ENCODE measurements at places on chromosomes 7 and 10.

GRCh38 chr7:11135573-11135972, 161.9 kb downstream of the PHF14 start:
- no peak for DNase-seq

DNA sequence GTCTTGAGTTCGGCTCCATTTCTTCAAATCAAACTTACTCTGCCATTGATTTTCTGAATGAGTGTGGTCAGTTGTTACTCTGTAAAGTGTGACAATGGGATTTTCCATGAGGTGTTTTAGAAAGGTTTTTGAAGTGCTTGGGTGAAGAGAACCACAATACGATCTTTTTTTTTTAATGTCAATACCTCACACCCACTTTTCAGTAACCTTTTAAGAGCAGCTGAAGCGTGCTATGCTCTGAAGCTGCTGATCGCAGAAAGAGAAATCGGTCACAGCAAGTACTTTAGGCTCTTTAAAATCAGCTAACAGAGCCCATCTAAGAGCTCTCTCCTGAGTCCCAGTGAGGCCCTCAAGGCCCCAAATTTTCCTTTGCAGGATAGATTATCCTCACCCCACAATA, 34.4 kb upstream of the YAE1 start:
- DNase-seq, result no peak

DNA sequence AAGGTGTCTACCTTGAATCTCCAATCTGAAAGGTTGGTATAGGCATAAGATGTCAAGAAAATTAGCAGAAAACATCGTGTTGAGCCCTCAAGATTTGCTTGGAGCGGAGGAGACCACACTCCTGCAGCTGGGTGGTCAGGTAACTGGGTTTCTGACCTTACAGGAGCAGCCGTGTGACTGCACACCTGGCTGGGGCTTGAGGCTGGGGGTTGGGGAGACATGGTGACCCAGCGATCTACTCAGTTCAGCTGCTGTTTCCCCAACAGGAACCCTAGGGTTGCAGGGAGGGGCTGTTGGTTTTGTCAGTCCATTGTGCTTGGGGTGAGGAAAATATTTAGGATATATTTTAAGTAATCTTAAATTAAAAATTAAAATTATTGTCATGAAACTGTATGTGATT, 147.0 kb upstream of the ZNF32 start:
- no peak for DNase-seq

- DNase-seq, result no peak
These were observed at the start of gene GIMAP5 for GRCh38 chr7:150737265-150738055. TSS of gene GIMAP5 (plus strand) at chr7:150737418. CDS start at chr7:150740885, 3,467 bp downstream.

GRCh38 chr7:52507546-52508255, 527.7 kb upstream of the POM121L12 start:
- DNase-seq, result no peak

DNA sequence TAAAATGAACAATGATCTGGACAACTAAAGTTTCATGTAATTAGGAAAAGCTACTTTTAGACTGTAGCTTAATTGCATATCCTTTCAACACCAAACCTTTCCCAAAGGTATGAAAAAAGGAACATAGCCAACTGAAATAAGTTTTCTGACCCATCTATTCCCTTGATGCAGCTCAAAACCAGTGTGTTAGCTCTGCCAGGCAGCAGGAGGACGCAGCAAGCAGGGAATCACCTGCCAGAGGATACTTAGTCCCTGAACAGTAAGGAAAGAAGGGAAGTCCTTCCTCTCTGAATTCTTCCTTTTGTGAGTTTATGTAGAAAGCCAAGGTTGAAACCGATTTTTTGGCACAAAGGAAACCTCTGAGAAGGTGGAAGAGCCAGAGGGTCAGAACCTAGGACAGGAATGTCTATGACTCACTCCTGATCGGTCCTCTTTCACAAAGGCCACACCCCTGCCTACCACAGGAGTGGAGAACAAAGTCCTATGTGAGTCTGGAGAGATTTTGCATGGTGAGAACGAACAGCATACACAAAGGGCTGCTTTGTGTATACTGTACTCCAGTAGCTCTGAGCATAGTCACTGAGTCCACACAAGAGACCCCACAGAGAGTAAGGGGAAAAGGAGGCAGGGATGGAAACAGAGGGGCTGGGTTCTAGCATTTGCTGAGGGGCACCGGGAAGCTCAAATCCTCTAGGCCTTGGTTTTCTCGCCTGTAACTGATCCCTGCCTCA, 68.8 kb upstream of the GSDME start:
- DNase-seq, result no peak

DNA sequence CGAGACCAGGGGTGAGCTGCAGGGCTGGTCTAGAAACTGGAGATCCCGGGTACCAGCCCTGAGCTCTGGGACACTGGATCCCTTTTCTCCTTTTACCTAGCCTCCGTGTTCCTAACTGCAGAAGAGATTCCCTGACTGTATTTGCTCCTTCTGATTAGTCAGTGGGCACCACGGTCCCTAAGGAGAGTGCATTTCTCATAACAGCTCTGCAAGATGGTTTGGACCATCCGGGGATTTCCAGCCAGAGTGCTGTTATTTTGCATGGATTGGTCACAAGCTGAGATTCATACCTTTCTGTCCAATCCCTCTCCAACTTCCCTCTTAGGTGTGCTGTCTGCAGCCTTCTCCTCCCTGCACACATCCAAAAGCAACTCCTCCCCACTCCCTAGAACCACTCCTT, 122.6 kb downstream of the MYL10 start:
- no peak for DNase-seq

GRCh38 chr10:69172241-69172982, 7.6 kb upstream of the SUPV3L1 start:
- DNase-seq, result peak; percentile 18

DNA sequence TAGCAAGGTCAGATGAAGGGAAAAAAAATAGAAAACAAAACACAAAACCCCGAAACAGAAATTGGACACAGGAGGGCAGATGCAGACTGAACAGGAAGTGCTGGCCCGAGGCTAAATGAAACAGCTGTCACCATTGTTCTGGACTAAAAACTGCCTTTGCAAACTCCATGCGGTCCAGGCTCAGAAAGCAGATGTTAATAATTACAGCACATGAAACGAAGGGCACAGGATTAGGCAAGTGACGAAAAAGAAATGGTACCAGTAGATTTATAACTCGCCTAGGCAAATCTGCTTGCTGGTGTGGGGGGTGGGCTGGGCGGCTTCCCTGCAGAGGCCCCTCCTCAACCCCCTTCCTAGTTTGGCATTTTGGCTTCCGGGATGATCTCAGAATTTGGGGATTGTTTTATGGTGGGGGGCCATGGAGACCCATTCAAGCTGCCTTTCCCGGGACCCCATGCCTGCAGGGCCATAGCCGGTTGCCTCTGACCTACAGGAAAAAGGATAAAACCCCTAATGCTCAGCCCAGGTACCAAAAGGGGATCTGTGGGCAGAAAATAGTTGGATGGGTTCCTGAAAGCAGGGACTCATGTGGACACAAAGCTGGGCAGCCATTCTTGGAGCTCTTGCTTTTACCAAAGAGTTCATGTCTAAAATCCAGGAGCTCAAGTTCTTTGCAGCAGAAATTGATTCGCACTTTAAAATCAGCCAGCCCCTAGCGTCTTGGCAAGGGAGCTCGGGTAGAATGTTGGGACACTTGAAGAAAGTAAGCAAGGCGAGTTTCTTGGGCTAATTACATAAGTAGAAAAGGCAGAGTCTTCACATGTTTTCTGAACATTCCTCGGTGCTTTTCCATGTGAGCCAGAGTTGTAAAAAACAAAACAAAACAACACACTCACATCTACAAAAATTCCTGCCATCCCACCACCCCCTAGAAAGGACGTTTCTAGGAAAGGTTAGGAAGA, 39.0 kb upstream of the EMX2 start:
- DNase-seq, result peak; percentile 62

GRCh38 chr10:47340608-47341170, 7.5 kb upstream of the RBP3 start:
- peak; percentile 20 for DNase-seq

DNA sequence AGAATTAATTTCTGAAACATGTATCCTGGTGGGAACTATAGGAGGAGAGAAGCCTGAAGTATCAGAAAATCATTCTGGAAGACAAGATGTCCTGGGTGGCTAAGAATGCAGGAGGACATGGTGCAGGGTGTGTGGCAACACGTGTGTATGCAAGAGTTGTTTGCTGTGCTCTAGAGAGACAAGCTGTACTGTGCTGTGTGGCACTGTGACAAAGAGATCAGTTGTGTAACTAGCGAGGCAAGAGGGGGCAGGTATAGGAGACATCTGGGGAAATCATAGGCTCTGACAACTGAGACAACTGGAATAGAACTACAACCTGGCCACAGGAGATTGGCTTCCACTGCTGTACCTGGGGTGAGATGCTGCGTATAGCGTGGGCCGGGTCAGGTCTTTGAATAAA, 9.3 kb downstream of the ITGA8 start:
- DNase-seq, result no peak

DNA sequence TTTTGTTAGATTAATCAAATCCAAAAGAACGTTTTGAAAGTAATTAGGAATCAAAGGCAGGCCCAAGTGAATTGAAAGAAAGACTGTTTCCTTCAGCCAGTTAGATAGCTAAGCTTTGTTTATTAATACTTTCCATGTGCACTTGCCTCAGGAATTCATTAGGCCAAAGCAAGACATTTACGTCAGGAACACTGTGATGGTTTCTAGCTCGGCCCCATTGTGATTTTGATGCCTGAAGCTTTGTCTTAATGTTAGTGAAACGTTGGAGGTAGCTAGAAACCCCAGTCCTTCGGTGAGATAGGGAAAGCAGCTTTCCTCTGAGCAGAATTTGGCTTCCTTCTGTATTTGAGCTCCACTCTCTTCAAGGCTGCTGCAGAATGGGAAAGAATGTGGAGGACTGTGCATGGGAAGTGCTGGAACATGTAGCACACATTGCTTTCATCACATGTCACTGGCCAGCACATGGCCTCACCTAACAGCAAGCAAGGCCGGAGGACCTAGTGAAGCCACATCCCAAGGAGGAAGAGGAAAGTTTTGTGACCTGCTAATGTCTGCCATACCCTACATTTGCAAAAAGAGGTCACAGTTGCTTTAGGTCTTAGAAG, 64.1 kb downstream of the PCGF5 start:
- no peak for DNase-seq

DNA sequence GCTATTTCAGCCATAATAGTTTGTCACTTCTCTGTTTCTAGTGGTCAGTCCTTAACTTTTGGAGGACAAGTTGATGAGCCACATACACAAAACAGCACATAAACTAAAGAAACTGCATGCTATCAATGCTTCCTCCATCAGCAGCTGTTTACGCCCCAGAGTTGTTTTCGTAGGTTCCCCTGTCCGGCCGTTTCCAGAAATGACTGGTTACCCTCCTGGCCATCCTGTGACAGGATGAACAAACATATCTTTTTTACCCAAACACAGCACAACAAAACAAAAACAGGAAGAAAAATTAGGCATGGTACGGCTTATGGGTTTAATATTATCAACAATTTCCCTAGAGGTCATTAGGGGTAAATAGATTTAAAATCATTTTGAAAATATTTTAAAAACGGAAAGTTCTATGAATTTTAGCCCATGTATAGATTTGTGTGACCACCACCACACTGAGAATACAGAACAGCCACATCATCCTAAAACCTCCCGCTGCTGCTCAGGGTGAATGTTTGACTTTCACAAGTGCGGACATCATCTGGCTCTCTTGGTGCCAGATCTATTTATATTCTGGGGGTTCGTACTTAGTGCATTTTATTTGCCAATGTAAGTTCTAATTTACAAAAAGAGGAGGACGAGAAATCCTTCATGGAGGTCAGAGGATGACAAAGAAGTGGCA, 74.8 kb downstream of the HIPK2 start:
- no peak for DNase-seq

- no peak for DNase-seq
These were observed 134.2 kb downstream of the PTPN20 start for GRCh38 chr10:47045331-47045861.

- no peak for DNase-seq
These were observed 72.8 kb downstream of the PRKCQ start for GRCh38 chr10:6507311-6507710.

GRCh38 chr10:64115908-64116643, 594.9 kb downstream of the REEP3 start:
- DNase-seq, result no peak

DNA sequence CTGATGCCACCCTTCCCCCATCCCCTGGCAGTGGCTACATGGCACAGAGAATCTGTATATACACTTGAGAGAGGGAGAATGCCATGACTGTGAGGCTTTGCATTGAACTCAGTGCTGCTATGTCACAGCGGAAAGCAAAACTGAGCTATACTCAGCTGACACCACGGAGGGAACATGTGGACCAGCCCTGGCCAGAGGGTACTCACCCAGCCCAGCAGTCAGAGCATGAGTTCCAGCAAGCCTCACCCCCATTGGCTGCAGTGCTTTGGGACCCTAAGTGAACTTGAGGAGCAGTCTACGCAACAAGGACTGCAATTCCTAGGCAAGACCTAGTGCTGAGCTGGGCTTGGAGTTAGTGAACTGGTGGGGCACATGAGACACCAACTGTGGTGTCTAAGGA, 10.3 kb upstream of the AOC1 start:
- DNase-seq, result no peak

- DNase-seq, result no peak
These were observed 305.2 kb downstream of the ADARB2 start for GRCh38 chr10:1432161-1432560.

GRCh38 chr7:129768614-129769399, 157.3 kb downstream of the NRF1 start:
- DNase-seq, result no peak

DNA sequence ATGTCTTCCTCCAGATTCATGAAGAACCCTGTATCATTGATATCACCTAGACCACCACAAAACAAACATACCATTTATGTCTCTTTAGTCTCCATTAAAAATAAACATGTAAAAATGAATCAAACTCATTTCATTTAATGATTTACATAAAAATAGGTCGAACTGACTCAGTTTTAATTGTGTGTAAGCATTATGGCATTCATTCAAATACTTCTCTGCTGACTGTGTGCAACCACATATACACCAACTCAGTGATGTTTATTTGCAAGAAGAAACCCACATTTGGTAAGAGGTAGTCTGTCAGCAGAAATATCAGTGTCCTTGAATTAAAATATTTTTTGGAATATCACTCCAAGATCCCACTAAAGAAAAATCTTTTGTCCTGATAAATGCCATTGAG, 30.5 kb downstream of the ABCB1 start:
- peak; percentile 16 for DNase-seq

DNA sequence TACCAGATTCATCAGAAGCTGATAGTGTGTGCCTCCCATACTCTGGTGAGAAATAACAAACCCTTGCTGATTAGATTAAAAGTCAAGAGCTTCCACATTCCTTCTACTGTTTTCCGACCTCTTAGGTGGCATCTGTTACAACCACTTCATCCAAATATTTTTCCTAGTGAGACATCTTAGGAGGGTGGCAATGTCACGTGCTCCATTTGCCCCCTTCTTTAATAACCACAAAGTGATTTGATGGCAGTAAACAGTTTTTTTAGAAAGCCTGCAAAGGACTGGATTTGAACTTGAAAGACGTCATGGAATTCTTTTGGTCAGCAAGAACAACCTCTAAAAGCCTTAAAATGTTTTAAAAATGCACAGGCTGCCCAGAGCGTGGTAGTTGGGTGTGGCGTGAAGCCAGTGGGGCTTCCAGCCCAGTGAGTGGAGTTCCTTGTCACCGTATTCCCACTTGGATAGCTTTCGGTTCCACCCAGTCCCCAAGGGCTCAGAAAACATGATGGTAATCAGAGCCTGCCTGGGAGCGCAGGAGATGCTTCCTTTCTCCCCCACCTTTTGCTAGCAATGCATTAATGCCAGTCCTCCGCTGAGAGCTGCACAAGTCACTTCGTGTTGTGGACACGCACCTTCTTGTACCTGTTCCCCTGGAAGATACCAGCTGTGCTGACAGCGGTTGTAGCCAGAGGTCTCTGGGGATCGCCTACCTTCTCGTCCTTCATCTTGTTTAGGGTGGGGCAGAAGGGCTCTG, 256.4 kb downstream of the KIAA1217 start:
- DNase-seq, result peak; percentile 85

GRCh38 chr7:47427051-47427643, 154.8 kb downstream of the TNS3 start:
- DNase-seq, result no peak
